ENCODE measurements at places on chromosomes 2 and 18. TPM values are rescaled to one million over a fixed set of nuclear protein-coding genes. Genes with fewer than 3 reads are reported as not detected.

GRCh38 chr2:134866498-134867099 is 28.2 kb downstream of the ACMSD start:
- DNase-seq = no peak

DNA sequence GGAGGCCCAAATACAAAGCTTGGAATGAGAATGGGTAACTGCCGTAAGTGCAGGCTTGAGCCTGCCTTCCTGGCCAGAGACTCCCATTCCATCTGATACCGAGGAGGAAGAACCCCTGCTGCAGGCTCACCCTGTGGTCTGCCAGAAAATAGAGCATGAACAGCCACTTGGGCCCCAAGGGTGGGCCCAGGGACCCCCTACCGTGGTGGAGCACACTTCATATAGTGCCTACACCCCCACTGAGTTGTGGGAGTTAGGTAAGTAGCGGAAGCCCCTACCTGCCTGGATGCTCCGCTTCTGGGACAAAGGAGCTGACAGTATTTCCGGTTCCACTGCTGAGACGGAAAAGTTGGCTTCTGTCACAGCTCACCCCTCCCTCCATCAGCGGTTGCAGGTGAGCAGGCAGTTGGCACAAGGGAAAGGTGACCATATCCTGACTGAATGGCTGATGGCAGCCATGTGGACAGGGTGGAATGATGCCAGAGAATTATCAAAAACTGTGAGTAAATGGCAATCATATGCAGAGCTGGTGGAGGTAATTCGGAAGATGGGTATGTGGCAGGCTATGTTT is 11.5 kb upstream of the C2orf42 start:
- DNase-seq = no peak

ACSL3 gene
- total RNA-seq = 133 TPM

TDRD15 gene
- not detected for total RNA-seq

DNA sequence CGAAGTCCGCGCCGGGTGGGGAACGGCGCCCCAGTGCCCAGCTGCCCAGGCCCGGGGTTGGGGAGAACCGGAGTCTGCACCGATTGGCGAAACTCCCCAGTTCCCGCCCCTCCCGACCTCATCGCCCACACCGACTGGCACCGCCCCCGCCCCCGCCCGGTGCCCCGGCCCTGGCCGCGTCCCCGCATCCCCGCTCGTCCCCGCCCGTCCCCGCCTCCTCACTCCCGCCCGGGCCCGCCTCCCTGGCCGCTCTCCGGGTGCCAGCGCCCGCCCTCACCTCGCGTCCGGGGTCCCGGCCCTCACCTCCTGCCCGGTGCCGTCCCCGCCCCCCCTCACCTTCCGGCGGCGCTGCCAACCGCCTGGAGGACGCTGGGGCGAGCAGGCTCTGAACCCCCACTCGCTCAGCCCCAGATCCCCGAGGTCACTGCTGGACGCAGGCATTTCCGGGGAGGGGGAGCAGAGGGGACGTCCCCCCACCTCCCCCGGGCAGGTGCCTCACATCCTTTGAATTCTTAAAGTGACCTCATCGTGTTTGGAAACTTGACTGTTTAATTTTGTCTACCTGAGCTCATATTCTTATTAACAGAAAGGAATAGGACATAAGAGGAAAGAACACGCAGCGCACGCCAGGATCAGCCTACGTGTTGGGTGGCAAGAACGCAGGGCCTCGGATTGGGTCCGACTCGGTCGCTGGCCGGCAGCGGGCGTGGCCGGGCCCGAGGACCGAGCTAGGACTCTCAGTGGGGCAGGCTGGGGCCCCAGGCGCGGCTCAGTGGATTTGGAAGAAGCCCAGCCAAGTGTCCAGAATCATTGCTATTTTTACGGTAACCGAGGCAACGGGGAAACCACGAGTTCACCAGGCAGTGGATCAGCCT is at the start of gene FAM110C:
FAM110C (minus strand) TSS at position 35 of the 875 bp plus-strand sequence. CDS start 120 bp downstream, outside the sequence.
- DNase-seq = no peak

CDCA7 gene
- total RNA-seq = 7.5 TPM

DNA sequence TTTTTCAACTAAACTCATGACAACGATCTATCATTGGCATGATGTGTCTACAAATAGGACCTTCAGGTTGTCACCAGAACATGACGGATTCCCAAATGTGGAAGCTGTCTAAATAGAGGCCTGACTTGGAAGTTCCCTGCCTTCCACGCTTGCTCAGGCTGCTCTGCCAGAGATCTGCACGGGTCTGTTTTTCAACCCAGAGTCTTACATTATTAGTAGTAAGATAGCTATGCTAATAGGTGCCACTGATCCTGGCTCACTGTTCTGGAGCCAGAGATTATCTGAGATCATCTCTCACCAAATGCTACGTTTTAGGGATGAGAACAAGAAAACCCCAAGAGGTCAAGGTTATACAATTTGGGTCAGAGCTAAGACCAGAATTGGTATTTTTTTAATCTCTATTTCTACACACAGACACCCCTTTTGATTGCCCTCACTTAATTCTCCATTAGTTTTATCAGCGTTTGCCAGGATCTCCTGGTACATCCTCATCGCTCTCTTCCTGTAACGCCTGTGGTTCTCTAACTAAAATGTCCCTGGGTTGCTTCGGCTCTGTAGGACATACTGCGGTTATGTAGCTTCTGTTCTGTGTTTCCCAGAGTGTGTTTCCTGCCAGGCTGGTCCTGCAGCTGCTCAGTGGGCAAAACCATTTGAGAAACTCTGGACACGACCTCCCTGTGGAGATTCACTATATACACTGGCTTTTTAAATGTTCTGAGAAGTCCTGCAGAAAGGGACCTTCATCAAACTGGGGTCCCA is 5.7 kb downstream of the CDC42EP3 start:
- no peak for DNase-seq

DNA sequence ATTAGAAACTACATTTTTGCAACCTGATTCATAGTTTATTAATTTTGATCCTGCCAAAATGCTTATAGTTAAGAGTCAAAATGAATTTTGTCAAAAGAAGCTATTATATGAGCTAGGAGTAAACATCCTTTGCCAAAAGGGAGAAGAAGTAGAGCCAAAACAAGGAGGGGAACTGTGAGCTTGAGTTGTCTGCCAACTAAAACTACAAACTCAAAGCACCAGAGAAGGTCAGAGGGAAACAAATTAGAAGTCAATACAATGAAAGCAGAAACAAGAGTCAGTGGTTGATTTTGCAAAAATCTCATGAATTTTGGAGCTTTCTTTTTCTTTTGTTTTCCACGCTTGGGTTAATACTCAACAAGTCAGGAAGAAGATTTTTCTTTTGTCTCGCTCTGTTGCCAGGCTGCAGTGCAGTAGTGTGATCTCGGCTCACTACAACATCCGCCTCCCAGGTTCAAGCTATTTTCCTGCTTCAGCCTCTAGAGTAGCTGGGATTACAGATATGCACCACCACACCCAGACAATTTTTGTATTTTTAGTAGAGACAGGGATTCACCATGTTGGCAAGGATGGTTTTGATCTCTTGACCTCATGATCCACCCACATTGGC is 508.5 kb downstream of the RIT2 start:
- no peak for DNase-seq

DNA sequence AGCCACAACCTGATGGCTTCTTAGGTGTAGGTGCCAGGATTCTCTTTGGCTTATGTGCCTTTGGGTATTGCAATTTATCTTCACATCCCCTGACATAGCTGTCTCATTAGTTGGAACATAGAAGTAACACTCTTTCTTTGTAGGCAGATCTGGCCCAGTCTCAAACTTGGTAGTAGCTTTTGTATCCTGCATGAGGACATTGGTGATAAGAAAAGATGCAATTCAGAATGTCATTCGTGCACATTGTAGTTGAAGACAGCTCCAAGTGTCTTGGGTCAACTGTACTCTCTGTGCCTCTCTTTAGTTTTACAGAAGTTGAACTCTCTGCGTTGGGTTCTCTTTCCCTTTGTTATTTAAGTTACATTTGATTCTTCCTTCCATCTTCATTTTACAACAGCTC is 69.6 kb upstream of the BCL11A start:
- DNase-seq = no peak

DNA sequence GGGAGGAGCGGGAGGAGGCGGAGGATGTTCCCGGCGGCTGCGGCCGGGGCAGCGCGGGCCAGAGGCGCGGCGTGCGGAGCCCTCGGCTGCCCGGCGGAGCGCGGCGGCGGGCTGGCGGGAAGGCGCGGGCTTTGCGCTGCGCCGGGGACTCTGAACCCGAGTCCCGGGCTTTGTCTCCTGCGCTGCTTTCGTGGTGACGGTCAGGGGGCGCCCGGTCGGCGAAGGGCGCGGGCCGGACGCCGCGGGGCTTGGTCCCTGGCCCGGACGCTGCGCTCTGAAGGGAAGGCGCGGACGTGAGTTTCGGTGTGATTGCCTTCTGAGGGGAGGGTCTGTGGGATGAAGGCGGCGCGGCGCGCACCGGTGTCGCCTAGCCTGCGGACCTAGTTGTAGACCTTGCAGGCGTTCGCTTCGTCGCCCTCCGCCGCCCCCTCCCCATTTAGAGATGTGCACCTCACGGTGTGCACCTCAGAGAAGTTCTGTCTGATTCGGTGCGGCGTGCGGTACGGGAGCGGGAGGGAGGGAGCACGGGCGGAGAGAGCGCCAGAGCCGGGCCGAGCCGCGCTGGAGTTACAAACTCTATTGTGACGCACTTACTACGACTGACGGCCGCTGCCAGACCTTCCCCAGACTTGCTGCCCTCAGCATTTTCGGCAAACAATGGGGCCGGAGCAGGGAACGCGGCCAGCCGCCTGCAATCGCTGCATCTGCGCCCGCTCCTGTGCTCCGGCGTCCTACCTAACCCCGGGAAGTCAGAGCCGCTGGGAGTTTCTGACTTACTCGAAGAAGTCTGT is 2.1 kb downstream of the BCL2L11 start:
- DNase-seq = peak; percentile 65

MAP3K19 gene
- total RNA-seq = not detected

GRCh38 chr2:181250691-181251090 is 206.5 kb upstream of the ITGA4 start:
- no peak for DNase-seq

GRCh38 chr18:8749492-8749891 is 44.1 kb downstream of the MTCL1 start:
- DNase-seq = no peak

DNA sequence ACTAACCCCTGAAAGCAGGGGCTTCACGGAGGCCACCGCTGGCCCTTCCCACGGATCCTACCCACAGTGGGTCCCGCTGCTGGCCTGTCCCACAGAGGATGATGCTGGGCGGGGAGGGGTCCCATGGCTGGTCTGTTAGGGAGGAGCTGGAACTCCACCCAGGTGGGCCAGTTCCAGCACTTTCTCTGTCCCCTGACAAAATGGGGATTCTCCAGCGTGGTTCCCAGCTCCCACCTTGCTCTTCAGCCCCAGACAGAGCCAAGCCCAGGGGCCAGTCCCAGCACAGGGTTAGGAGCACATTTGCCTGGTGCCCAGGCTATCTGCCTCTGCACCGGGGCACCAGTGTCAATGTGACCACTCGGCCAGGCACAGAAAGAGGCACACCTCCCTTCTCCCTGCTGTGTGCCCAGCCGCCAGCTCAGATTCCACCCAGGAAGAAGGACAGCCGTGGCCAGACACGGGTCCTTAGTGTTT is 50.0 kb downstream of the ANKMY1 start:
- DNase-seq = no peak

GRCh38 chr2:122960759-122961641 is 1064.1 kb upstream of the CNTNAP5 start:
- DNase-seq = no peak

DNA sequence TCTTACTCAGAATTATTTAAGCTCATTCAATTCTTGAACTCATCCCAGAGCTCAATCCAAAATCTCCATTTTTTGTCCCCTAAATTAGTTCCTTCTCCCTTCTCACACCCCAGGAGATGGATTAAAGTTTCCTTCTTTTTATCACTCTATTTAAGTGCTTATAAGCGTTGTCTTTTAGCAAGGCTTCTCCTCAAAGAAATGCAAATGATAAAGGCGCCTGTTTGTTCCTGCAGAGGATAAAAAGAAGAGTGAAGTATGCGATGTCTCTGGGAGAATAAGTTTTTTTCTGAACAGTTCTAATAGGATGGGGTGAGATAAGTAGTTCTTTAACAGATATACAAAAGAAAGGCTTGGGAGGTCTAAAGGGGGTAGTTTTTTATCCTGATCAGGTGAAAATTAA is 303.3 kb downstream of the CNTNAP5 start:
- no peak for DNase-seq
